ENCODE measurements at places on chromosomes 13 and 19. TPM values are rescaled to one million over a fixed set of nuclear protein-coding genes. Genes with fewer than 3 reads are reported as not detected.

Gene CYP4F8
- total RNA-seq, result not detected

Gene DLEU7
- not detected for total RNA-seq

Gene SLC5A5
- total RNA-seq, result 0.41 TPM

Gene NAT14
- 57.2 TPM for total RNA-seq

Gene CEACAM5
- total RNA-seq, result 1.6 TPM

Gene SHANK1
- total RNA-seq, result 0.09 TPM

Gene HIF3A
- total RNA-seq, result 0.13 TPM

Gene MYH14
- 6.4 TPM for total RNA-seq

Gene AKAP8
- 15.4 TPM for total RNA-seq

Gene LYL1
- total RNA-seq, result 0.85 TPM

Gene TMEM59L
- 6.3 TPM for total RNA-seq

Gene ZNF653
- total RNA-seq, result 4.5 TPM

Gene RNF17
- total RNA-seq, result not detected

Gene OLFM2
- 11.8 TPM for total RNA-seq

Gene PDE4C
- 0.28 TPM for total RNA-seq

Gene OR7A5
- not detected for total RNA-seq

Gene GRIK5
- total RNA-seq, result 0.45 TPM

Gene NHLRC3
- total RNA-seq, result 4.9 TPM

Gene DACT3
- total RNA-seq, result 0.22 TPM

Gene RFPL4A
- total RNA-seq, result 0.48 TPM

Gene OR10H5
- total RNA-seq, result not detected

Gene LSM7
- total RNA-seq, result 121 TPM

Gene SHISA2
- not detected for total RNA-seq

Gene CEACAM6
- 13.8 TPM for total RNA-seq

Gene PRR19
- 3.7 TPM for total RNA-seq

Measured in A549 treated with AZD2906 at 1 μM for 4 hours (cell line).